ENCODE measurements at places on chromosomes 4 and X.
A peak's percentile ranks its signal among the peaks of the same experiment; 100 is the strongest.

GRCh38 chr4:158930639-158930972 lies 161.8 kb downstream of the FNIP2 start:
- DNase-seq: no peak

DNA sequence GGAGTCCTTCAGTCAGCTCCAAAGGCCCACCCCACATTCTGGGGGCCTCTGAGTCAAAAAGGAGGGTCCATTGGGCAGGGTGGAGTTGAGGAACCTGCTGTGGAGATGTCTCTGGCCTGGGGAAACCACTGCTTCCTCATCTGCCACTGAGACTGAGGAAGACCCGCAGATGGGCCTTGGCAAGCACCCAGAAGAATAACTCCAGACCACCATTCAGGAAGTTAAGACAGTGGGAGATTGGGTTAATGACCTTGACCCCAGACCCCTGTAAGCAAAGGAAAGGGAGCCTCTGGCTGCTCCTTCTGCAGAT lies 8.1 kb upstream of the HSD17B10 start:
- no peak for DNase-seq

- no peak for DNase-seq
Observed at GRCh38 chr4:7945709-7946380, 6.2 kb upstream of the AFAP1 start.

DNA sequence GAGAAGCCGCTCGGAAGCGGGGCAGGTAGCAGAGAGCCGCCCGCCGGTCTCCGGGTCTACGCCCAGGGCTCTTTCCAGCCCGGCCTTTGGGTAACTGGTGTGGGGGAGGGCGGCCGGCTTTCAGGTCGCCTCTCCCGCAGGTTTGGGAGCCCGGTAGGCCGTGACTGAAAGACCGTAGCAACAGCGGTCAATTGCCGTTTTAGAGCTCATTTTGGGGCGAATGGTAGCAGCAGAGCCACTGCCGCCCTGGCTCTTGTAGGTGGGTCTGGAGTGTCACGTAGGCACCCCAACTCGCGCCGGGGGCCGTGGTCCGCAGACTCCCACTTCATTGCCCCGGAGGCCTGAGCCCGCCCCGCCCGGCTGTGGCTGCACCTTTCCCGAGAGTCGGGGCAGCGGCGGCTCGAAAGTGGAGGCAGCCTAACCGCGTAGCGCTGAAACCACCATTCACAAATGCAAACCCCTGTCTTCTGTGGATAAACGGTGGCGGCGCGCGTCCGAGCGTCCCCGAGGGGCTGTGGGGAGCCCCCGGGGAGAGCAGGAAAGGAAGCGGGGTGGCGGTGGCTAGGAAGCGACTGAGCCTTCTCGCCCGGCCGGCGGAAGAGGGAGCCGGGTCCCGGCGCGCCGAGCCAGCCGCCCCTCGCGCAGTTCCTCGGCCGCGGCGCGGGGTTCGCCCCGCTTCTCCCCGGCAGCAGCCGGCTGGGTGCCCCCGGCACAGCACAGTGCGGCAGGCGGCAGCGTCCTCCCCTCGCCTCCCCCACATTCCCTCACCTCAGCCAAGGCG lies 2185.1 kb upstream of the TENM3 start:
- peak; percentile 59 for DNase-seq

- DNase-seq: no peak
Observed at GRCh38 chr4:93841803-93842345, 13.3 kb downstream of the ATOH1 start.

GRCh38 chr4:89400287-89401035 lies 92.9 kb upstream of the GPRIN3 start:
- no peak for DNase-seq

- no peak for DNase-seq
Observed at GRCh38 chrX:19798423-19798822, 89.0 kb downstream of the SH3KBP1 start.

- no peak for DNase-seq
Observed at GRCh38 chrX:12505127-12505526, 286.1 kb upstream of the PRPS2 start.

DNA sequence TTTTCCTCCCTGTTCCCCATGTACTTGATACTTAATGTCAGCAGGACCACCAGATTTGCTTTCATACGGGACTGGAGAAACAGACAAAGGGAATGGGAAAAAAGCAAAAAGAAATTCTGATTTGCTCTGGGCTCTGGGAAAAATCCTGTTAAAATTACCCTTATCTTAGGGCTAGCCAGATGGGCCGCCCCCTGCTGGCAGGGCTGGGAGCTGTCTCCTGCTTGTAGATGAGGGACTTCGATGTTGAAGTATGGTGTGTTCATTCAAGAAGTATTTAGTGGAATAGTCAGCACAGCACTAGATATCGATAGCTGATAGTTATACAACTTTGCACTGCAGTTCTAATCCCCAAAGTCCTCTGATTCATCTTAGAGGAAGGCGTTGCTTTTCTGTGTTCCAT lies 45.8 kb downstream of the BCORL1 start:
- peak; percentile 31 for DNase-seq

DNA sequence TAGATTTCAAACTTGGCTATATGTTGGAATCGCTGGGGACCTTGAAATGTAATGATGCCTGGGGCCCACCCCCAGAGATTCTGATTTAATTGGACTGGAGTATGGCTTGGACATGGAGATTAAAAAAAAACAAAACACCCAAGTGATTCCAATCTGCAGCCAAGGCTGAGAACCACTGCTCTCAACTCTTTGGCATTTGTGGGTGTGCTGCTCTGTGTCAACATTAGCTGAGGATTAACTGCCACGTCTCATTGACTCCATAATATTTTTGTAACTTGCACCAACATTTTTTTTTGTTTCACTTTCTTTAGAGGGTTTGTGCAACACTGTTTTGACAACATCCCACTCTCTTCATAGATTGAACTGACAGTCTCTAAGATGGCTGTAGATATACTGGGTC lies 41.1 kb upstream of the PDK3 start:
- no peak for DNase-seq

- DNase-seq: no peak
Observed at GRCh38 chr4:23956601-23957364, 66.9 kb upstream of the PPARGC1A start.

GRCh38 chr4:2843941-2844584 lies 419 bp downstream of the ADD1 start:
- DNase-seq: peak; percentile 69

DNA sequence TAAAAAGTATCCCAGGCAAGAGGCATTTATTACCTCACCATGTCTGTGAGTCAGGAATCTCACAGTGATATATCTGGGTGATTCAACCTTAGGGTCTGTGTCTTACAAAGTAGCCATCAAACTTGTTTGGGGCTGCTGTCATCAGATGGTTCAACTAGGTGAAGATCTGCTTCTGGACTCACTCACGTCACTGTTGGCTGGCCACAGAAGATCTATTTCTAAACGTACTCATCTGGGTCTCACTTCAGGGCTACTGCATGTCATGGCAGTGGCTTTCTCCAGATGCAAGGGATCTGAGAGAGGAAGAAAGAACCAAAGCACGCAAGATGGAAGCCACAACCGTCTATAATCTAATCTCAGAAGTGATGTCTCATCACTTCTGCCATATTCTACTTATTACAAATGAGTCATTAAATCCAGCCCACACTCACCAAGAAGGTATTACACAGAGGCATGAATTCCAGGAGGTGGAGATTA lies 267.8 kb upstream of the ANKRD50 start:
- DNase-seq: no peak

DNA sequence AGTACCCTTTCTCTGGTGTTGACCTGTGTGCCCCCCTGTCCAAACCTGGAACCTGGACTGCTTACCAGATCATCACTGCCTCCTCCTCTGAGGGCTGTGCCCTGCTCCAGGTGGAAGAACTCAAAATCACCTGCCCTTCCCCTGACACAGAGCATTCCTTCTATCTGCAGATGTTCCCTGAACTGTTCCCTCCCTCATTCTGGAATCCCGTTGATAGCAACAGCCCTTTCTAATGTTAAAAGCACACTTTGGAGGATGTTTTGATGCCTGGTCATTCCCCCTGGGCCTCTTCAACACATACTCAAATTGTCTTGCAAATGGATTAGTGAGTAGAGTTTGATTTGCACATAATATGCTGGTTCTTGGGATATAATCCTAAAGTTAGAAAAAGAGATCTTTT lies 225.8 kb downstream of the FGF13 start:
- no peak for DNase-seq

GRCh38 chr4:136864604-136865185 lies 667.6 kb downstream of the PCDH18 start:
- peak; percentile 46 for DNase-seq

DNA sequence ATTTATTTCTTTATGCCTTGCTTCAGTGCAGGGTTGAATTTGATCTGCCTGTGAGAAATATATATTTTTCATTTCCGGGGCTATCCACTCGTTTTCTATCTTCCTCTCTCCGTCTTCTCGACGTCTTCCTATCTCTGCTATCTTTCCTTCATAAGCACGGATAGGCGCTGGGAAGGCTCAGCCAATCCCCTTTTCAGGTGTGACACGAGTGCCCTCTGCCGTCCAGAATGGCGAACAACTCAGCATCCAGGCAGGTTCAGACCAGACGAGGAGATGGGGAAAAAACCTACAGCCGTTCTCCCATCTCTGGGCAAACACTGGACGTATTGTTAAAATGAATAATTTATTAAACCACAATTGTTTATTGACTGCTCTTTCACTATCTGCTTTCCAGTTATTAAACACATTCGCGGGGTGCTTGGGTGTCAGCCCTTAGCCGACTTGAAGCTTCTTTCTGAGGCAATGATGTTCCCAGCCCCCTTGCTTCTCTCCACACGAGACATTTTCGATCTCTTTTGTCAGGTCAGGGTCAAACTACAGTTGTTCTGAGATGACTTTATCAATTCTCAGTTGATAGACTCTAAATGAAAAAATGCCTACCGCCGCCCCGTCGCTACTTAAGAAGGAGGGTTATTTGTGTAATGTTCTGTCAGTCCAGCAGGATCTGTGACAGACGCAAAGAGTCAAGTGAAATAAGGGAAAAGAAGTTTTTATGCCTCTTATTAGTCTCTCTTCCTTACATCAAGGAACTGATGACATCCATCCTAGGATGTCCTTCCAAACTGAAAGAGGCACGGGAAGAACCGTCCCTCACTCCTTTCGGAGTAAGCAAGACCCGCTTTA lies 96.3 kb upstream of the NOCT start:
- DNase-seq: peak; percentile 79

- no peak for DNase-seq
Observed at GRCh38 chrX:130524476-130525194, 122.8 kb downstream of the RBMX2 start.

DNA sequence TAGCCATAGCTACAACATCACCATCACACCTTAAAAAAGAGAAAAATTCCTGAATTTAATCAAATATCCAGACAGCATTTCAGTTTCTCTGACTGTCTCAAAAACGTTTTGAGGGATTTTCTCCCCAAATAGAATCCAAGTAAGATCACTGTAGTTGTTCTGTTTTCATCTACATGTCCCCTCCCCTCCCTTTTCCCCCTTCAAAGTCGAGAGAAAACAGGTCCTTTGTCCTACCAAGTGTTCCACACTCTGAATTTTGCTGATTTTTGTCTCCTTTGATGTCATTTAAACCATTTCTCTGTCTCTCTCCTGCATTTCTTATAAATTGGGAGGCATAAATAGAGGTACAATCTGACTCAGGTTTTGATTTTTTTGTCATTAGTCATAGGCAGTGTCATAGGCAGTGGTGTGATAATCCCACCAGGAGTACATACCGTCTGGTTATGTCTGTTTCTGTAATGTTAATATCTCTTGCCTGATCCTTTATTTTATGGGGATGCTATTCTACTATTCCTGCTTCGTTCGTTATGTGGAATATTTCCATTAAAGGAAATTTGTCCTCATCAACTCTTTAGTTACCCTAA lies 348.6 kb downstream of the PTTG2 start:
- no peak for DNase-seq

- DNase-seq: no peak
Observed at GRCh38 chrX:68947882-68948605, 119.2 kb downstream of the EFNB1 start.

DNA sequence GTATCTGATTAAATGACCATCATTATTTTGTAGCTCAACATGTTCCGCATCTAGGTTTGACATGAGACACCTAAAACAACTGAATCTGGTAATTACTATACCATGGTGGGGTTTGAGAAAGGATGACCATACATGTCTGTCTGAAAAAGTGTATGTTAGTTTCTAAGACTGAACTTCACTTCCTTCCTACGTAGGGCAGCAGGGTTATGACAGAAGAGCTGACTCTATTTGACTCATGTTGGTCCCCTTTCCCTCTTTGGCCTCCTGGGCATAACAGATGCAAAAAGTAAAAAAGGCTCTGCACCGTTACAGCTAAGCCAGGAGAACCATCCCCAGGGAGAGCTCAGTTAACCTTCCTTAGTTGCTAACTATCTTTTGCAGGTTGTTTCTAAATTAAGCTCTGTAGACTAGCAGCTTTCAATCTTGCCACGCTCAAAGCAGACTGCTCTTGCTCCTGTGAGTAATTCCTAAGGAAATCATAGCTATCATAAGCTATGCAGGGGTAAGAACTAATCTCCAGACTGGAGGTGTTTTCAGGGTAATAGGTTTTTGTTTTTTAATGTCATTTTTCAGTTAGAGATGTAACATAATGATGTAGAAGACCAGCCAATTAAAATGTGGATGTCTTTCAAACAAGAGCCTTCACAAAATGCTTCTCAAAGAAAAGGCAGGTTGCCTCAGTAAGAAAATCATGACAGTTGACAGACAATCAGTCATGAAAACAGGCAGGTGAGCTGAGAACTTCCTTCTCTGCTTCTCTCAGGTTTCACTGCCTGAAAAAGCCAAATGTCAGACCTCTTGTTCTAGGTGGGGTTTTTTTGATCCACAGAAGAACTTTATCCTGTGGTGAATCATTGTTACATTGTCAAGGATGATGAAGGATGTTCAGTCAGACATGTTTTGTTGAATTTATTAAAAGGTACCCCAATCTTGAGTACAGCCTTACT lies 66.9 kb upstream of the DAPP1 start:
- DNase-seq: no peak

- no peak for DNase-seq
Observed at GRCh38 chr4:82900066-82900410, 497 bp upstream of the THAP9 start.

GRCh38 chr4:8329859-8330761 lies 60.6 kb downstream of the HTRA3 start:
- no peak for DNase-seq

DNA sequence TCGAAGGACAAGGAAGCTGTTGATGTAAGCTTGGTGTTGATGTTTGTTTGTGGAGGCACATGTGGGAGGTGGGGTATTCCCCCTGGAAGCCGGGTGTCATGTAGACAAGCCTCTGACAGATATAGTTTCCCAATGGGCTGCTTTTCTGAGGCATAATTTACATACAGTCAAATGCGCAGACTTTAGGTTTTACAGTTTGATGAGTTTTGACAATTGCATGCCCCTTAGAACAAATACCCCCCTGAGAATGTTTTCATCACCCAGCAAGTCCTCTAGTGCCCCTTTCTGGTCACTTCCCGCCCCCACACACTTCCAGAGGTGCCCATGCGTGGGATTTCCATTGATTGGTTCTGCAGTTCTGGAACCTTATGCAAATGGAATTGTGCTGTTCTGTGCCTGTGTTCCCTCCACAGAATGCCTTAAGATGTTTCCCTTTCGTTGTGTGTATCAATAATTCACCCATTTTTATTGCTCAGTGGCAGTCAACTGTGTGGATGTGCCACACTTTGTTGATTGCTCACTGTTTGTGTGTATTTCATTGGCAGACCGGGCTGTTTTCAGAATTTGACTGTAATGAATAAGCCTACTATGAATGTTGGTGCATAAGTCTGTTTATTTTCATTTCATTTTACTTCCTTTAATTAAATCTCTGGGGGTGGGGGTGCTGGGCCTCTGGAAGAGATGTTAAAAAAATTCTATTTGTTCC lies 8.5 kb downstream of the EVC start:
- no peak for DNase-seq

GRCh38 chr4:39698424-39699009 lies 581 bp downstream of the UBE2K start:
- DNase-seq: peak; percentile 71
